ENCODE measurements at places on chromosomes 7 and 10.

DNA sequence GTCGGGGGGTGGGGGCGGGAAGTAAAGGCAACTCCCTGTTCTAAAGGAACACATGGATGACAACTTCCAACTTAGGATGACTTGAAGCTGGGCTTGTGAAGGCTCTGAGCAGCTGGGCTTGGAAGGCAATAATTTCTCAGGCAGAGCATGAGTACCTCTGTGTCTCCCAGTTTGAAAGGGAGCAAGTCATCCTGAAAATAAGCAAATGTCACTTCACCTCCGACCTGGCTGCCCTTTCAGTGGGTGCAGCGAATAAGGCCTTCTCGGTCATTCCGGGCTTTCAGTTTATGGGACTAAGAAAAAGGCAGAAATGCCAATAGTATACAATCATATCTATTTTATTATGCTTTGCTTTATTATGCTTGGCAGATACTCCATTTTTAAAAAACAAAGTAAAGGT is 15.3 kb upstream of the ADAMTS14 start:
- DNase-seq: no peak

DNA sequence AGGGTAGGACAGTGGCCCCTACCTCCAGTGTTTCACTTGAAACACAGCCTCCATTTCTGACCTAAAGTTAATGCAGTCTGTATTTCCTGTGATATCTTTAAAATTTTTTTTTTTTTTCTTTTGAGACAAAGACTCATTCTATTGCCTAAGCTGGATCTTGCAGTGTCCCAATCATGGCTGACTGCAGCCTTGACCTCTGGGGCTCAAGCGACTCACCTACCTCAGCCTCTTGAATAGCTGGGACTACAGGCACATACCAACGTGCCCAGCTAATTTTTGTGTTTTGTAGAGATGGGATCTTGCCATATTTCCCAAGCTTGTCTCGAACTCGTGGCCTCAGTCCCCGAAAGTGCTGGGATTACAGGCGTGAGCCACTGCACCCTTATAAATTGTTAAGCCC is 16.7 kb upstream of the MGAM2 start:
- DNase-seq: no peak

DNA sequence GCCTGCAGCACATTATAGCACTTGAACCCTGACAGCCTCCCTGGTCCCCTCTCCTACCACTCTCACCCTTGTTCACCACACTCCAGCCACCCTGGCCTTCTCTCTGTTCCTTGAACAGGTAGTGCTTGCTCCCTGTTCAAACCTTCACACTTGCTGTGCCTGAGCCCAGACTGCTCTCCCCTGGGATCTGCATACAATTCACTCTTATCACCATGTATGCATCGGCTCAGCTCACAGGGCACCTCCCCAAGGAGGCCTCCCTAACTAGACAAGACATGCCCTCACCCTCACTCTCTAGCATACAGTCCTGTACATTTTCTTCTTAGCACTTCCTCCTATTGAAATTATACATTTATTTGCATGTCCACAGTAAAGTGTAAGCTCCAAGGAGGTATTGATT is 59.3 kb downstream of the FAM13C start:
- no peak for DNase-seq

GRCh38 chr10:11936389-11937152 is 106.0 kb downstream of the UPF2 start:
- DNase-seq: no peak

- no peak for DNase-seq
These were observed 80.2 kb upstream of the NFE2L3 start for GRCh38 chr7:26071622-26072456.

GRCh38 chr10:88670497-88670896 is 6.3 kb downstream of the LIPF start:
- DNase-seq: no peak

DNA sequence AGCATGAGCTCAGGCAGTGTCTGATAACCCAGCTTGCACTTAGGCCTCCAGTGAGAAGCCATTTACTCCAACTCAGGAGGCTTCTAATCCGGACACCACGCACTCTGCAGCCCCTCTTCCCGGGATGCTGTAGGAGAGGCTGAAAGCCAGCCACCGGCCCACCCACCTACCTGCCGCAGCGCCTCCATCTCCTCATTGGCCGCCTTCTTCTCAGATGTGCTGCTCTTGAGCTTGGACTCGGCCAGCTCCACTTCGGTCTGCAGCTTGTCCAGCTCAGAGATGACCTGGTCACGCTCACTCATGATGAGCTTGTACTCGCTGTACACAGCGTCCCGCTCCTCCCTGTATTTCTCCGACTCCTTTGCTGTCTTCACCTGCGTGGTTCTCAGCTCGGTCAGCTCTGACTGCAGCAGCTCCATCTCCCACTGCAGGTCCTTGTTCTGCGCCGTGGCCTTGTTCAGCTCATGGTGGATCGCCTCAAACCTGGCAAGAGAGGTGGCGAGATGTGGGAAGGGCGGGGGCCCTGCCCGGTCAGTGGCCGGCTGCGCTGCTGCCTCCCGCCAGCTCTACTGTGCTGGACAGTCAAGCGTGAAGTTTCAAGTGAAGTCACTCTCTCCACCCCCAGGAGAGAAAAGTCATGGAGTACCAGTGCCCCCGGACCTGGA is 84.7 kb downstream of the DLG5 start:
- no peak for DNase-seq

DNA sequence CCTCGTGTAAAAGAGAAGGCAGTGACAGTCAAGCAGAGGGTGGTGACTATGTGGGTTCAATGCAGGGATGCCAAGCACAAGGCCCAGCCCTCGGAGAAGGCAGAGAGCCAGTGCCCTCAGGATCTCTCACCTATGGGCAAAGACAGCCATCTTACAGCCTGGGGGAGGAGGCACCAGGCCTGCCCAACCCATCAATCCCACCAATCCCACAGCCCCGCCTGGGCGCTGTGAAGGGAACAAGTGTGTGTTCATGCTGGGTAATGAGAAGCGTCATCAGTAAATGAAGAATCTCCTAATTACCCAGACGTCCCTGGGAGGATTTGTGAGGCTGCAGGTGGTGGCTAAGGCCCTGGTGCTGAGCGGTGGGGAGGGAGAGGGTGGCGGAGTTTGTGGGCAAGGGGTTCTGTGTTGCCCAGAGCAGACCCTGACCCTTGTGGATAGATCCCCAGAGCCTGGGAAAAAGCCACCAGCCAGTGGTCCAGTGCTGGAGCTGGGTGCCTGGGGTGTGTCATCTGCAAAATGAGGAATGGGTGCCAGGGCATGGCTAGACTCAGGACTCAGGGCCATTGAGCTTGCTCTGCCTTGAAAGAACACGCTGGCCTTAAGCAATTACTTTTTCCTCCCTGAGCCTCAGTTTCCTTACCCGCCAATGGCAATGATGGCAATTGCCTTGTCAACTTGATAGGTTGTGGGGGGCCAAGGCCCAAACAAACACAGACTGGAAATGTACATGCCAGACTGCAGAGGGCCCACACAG is 128.1 kb upstream of the UNC5B start:
- DNase-seq: no peak

DNA sequence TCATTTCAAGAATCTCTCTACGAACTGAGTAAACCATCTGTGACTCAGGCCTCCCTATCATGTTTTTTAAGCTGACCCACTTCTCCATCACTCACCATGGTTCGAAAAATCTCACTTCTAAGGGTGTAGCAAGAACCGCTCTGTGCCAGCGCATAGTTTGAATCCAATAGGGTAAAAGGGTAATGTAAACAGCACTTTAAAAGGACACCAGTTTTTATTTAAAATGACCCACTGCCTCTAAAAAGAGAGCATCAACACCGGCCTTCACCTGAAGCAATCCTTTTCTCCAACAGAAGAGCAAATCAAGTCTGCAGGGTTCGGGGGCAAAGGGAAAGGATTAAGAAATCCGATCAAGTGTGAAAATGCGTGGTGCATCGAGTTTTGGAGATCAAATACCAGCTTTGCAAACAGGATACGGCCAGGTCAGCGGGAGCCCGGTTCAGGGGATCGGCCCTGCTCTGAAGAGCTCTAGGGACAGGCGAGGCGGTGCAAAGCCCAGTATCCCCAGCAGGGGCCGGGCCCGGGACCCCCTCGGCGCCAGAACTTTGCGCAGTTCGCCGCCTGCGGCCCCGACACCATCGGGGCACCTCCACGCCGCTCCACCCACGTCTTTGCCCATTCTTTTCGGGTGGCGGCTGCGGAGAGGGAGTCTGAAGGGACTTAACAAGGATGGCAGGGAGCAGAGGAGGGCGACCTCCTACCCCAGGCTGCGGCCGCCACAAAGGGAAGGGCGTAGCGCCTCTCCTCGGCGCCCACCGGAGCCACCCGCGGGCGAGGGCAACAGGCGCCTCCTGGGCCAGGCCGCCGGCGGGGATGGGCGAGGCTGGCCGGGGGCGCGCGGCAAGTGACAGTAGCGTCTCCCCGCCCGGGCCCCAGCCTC is 842 bp downstream of the NMT2 start:
- DNase-seq: peak; percentile 16

DNA sequence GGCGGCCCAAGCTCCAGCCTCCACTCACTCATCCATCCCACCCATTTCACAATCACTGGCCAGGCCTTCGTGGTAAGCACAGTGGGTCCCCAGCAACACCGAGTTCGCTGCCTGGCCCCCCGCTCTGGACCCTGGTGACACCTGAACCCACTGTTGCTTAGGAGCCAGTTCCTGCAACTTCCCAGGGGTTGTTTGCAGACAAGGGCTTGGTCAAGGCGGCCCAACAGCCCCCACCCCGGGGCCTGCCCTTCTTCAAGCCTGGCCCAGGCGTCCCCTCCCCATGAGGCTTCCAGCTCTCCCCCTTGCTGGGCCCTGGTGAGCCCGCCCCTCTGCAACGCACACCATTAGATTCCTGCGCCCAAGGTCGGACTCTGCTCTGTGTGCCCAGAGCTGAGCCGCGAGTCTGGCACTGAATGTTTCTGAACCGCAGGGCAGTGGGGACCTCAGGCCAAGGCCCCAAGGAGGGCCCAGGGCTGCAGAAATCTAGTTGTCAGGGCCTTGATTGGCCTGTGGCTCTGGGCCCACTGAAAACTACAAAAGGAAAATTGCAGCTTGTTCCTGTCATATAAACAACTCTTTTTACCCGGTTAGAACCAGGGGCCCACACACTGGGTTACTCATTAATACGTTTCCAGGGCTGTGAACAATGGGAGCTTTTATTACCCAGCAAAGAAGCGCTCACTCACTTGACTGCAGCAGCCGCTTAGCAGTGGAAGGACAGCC is 2.1 kb upstream of the COX19 start:
- no peak for DNase-seq

DNA sequence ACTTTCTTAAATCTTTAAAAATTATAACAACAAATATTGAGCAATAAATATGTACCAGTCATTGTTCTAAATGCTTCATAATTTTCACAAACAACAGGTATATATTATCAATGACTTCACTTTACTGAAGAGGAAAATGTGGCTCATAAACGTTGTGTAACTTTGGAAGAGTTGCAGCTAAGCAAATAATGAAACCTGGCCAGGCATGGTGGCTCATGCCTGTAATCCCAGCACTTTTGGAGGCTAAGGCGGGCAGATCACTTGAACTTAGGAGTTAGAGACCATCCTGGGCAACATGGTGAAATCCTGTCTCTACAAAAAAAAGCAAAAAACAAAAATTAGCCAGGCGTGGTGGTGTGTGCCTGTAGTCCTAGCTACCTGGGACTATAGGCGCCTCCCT is 71.9 kb upstream of the AMPH start:
- no peak for DNase-seq

DNA sequence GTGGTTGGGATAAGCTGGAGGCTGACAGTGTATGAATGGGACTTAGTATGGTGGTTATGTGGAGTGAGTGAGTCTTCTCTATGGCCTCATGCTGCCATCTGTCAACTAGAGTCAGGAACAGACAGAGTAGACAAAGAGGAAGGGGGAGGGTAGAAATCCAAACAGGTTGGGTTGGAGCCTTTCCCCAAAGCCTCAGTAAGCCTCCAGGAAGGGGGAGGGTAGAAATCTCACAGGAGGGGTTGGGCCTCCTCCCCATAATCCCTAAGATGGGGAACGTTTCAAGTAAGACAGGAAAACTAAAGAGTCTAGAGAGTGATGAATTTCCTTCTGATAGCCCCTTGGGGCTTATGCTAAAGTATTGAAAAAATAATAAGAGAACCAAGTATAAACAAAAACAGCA is 2.0 kb upstream of the AKR1B15 start:
- DNase-seq: no peak

GRCh38 chr7:92061154-92061553 is 73.1 kb downstream of the CYP51A1 start:
- no peak for DNase-seq

DNA sequence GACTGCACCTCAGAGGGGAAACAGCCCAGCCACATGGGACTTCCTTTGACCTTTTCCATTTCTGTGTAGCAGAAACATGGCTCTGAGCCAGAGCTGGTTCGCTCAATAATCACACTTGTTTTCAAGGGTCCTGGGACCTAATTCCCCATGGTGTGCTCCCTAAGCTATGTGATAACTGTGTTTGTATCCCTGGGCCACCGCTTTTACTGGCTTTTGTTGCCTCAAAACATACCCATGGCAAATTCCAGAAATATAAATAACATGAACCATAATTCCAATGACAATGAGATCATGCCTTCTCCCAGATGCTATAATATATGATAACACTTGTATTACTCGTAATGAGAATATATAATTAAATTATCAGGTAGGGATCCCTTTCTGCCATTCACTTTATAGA is 196.4 kb downstream of the GFRA1 start:
- DNase-seq: no peak

- no peak for DNase-seq
These were observed 43.1 kb upstream of the CAMK2B start for GRCh38 chr7:44368455-44368854.

DNA sequence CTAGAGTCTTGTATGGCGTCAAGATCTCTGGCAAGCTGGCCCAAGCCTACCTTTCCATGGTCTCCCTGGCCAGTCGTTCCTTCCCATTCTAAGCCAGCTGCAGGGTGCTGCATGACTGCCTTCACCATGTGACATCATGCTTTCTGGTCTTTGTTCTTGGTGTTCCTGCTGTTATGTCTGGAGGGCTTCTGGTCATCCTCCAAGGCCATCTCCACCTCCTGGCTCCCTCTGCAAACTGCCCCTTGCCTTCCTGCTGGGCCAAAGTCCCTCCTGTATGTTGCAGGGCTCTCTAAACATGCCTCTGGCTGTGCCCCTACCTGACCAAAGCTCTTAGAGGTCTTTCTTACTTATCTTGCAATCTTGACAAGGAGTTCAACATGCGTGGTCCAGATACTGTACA is 44.4 kb upstream of the SHH start:
- no peak for DNase-seq

DNA sequence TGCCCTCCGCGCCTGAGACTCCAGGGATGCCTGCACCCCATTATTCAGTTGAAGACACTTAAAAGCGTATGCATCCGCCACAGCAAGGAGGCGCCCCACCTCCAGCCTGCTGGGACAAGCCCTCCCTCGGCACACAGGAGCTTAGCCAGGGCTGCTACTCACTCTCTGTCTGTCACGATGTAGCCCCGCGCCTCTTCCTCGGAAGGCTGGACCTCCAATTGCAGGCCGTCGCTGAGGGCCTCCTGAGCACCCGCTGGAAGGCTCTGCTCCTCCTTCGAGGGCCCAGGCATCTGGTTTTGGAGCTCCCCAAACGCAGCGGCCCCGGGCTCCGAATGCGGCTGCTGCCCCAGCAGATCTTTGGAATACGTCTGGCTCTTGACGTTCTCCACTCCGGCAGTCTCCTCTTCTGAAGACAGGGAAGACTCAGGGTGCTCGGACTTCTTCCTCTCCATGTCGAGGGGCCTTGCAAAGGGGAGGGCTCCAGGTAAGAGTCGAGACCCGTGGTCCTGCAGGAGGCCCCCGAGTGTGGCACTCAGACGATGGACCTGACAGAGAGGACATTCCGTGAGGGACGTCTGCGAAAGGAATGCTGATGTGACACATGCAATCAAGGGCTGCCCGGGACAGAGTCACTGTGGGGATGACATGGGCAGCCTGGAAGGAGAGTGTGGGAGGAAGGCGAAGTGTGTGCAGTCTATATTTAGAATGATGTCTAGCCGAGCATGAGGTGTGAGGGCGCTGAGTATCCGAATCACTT is 453.9 kb downstream of the PTPRN2 start:
- no peak for DNase-seq

Data from stimulated activated CD4-positive, alpha-beta T cell treated with anti-CD3 and anti-CD28 coated beads, Interleukin-15, amount 100 ng/mL, for 1 hour (primary cell).